Brain pericyte (primary cell): ENCODE measurements at places on chromosomes 5 and 9.

DNA sequence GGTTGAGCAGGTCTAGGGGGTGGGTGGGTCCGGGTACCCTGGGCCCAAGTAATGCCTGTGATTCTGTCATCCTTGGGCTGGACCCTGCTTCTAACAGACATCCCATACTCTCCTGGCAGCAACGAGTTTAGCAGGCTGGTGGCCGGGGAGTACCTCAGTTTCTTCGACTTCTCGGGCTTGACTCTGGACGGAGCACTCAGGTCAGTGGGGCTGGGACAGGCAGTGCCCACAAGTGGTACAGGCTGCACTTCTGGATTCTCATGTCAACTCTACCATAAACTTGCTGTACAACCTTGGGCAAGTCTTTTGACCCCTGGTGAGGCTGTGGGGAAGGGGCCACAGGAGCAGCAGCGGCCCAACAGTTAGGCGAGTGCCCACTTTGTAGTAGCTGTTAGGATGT lies 21.8 kb downstream of the PSD2 start:
- no peak for DNase-seq

DNA sequence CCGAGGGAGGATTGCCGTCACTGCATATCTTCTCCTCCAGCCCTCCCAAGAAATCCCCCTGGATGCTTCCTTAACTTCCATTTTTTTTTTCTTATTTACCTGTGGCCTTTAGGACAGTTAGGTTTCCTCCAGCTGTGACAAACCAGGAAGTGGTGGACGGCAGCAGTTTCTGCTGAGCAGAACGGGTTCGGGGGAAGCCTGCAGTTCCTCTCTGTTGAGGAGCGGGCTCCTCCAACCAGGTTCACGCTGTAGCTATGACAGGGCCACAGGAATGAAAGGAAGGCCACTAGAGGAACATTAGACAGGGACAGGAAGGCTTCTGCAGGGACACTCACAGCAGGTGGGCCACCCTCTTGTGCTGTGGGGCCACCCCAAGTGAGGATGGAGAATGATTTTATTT lies 76.7 kb upstream of the SYK start:
- no peak for DNase-seq

DNA sequence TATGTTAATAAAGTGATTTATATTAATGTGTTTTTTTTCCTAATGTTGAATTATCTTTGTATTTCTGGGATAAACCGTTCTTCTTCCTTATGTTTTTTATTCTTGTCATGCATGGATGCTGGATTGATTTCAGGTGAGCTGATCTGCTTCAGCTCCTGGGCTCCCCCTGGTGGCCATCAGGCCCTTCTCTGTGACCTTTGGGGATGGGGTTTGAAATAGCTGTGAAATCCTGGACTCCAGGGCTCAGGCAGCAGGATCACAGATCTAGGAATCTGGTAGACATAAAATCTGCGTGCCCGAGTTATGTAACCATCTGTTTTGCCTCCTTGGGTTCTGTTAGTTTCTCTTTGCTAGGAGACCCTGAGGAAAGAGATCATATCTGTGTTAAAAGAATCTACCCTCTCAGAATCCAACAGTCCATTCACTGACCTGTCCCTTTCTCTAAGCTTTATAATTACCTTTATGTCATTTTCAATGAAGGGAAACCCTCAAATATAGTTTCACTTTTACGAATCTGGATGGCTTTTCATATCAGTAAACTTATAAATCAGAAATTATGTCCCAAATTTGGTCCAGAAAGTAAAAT lies 12.2 kb upstream of the OR13J1 start:
- no peak for DNase-seq

GRCh38 chr5:4511996-4512656 lies 628.0 kb upstream of the ADAMTS16 start:
- DNase-seq, result no peak
